CD14-positive monocyte (primary cell): ENCODE measurements at places on chromosomes 6 and 20. TPM values are rescaled to one million over a fixed set of nuclear protein-coding genes. Genes with fewer than 3 reads are reported as not detected.

DNA sequence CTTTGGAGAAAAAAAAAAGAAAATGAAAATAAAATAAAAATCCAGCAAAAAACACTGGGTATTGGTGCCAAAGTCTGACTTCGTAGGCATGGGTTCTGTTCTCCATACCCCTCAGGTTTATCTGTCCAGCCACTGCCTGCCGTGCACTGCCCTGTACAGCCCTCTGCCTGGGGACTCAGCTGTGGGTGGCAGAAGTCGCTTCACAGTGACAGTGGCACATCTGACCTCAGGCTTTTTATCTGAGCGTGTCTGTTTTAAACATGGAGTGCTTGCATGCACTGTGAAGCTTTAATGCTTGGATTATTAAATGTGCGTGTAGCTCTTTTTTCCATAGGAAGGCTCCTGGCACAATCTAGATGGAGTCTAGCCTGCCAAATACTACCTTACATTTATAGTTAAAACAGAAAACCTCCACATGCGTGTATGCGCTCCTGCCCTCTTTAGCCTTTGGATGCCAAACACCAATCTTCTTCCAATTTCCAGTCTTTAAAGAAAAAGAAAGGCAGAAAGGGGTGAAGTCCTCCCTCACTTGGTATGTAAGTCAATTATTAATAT is 375.5 kb downstream of the UTRN start:
- peak overlapping the region; percentile 93 for H3K27ac ChIP-seq
- H3K27me3 ChIP-seq, result no peaks in the 10 kb centered on the region
- DNase-seq, result no peak
- peak overlapping the region; percentile 77 for H3K4me3 ChIP-seq

Gene CAGE1
- not detected for polyA plus RNA-seq

DNA sequence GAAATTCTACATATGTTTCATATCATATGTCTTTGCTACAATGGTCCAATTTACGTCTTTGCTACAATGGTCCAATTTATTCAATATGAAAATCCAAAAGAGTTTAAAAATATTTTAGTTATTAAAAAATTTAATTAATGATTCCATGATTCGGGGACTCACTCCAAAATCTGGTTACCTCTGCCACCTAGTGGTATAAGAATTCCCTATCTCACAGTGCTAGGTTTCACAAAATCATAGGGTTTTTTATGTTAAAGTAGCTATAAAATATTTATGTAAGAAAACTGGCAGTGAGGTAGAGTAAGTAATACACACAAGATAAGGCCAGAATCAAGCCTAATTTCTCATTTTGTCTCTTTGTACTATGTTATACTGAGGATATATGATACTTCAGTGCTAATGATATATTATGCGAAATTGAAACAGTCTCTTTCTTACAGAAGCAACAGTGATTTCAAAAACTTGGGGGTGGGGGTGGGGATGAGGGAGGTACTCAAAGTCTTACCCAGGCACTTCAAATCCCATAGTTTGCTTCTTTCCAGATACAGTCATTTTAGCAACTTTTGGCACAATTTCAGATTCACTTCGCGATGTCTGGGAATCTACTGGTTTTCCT is 52.3 kb downstream of the HBS1L start:
- H3K4me3 ChIP-seq, result no peak overlapping the region
- H3K4me1 ChIP-seq, result no peaks in the 10 kb centered on the region
- H3K36me3 ChIP-seq, result peaks cover 15% of the 10 kb centered on the region
- no peaks in the 10 kb centered on the region for H3K27me3 ChIP-seq
- DNase-seq, result no peak
- H3K27ac ChIP-seq, result no peak overlapping the region

GRCh38 chr6:113137426-113137825 is 719.7 kb upstream of the MARCKS start:
- H3K27ac ChIP-seq, result no peak overlapping the region
- no peak overlapping the region for H3K4me3 ChIP-seq
- no peaks in the 10 kb centered on the region for H3K27me3 ChIP-seq
- H3K36me3 ChIP-seq, result no peaks in the 10 kb centered on the region
- DNase-seq, result no peak
